GM13976 (cell line): ENCODE measurements at places on chromosomes 11 and 22.

DNA sequence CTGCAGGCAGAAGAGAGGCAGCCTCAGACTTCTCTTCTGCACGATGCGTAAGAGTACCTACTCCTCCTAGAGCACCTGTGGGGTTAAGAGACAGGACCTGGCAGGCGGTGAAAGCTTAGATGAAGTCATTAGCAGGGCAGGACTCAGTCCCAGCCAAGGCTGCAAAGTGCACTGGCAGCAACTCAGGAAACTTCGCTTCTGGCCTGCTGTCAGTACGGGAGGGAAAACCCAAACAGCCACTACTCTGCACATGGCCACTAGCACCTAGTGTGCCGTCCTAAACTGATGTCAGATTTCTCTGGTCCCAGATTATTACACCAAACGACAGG is 8.8 kb upstream of the KLHL35 start:
- DNase-seq = no peak

GRCh38 chr11:93500759-93501158 is 42.4 kb downstream of the SMCO4 start:
- no peak for DNase-seq

DNA sequence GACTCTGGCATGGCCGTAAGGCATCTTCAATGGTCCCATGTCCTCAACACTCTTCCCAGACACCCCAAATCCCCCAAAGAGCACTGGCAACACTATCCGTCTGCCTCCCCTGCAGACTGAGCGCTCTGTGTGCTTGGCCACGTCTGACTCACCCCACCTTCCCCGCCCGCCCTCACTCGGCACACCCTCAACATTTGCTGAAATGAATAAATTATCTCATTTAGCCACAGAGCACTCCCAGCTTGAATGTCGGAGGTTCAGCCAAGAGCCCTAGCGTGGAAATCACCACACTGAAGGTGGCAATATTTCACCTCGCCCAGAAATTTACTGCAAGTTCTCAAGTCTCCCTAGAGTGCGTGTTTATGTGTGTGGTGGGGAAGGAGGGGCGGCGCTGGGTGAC is 46.6 kb upstream of the TCF20 start:
- DNase-seq = no peak

DNA sequence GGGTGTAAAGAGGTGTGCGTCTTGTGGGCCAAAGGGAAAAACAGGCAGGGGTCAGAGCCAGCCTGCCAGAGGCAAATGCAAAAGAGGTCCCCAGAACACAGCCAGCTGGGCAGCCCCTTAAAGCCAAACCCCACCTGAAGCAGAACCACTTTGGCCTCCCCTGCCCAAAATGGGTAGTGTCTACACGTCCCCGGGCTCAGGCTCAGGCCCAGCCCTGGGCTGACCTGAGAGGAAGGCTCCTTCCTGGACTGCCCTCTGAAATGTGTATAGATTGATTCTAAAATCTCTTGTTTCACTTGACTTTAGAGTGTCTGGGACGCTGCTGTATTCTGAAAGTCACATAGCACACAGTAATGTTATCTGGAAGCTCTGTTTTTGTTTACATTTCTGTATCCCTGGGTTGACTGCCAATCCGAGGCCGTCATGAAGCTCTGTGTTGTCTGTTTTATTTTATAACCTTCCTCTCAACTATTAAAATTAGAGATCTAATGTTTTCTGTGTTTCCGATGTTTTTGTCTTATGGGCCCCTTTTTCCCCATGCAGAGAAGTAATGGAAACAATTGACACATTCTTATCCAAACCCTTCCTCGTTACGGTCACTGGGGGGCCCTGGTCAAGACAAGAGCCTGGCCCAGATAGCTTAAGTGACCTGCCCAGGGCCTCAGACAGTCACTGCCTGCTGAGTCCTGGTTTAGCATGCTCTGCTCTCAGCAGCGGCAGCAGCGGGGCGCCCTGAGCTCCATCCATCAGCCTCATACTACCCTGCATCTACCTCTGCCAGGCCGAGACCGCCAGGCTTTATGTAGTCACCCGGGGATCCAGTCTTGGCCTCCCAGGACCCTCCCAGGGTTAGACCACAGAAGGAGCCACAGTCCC is 10.1 kb downstream of the OVOL1 start:
- DNase-seq = no peak

DNA sequence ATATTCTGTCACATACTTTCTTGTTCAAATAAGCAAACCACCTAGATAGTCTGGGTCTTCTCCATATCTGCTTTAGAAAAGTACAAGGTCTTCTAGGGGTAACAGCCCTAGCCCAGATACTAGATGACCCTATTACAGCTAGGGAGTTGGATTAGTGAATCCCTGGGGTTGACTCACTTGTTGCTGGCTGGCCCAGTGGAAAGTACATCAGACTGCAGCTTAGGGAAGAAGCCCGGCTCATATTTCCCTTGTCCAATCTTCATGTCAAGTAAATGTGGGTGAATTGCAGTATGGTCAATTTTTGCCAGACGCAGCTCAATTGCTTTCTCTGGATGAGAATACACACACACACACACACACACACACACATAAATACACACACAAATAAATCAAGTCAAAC is 79.1 kb upstream of the SCUBE2 start:
- DNase-seq = no peak

DNA sequence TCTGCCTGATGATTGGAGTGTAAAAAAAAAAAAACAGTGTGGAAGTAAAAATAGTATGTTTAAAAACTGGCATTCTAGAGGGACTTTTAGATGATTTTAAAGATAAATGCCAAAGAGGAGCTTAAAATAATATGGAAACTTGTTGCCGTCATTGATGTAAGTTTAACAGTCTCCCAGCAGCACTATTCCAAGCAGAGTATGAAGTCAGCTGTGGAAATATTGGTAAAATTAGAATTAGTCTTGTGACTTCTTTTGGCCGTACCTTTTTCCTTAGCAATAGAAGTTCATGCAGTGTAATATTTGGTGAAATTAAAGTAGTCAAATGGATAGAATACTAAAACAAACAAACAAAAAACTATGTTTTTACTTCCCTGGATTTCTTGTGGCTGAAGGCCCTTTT is 134.9 kb downstream of the METTL15 start:
- no peak for DNase-seq

- DNase-seq = no peak
Measured at GRCh38 chr11:114569801-114570200, 10.1 kb upstream of the NXPE1 start.

DNA sequence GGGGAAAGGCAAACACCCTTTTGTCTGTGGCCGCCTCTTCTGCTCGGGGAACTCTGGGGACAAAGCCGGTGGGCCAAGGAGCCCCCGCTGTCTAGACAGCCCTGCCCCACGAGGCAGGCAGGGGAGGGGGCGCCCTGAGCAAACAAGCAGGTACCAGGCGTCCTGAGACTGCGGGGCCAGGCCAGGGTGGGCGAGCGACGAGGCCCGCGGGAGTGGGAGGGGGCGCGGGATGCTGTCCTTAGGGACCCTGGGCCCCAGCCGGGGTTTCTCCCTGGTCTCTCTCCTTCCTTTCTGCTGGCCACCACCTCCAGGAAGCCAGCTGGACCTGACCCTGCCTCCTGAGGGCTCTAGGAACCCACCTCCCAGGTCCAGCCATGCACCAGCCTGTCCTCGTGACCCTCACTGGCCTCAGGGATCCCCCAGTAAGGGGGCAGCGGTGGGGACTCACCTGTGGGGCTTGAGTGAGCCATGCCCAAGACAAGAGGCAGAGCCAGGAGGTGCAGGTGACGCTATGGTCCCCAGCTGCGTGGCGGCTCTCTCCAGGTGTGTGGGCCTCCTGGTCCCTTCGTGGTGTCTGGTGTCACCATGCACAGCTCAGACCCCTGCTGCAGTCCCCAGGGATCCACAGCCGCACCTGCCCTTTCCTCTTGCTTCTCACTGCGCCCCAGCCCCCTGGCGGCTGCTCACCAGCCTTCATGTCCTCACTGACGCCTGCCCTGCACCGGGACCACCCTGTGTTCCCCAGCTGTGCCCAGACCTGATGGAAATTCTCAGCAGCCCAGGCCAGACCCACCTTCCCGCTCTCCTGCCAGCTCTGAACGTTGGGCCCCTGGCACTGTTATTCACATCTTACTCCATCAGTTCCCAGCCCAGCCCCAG is 26.5 kb upstream of the MUC5AC start:
- no peak for DNase-seq

GRCh38 chr11:12126344-12127019 is 16.1 kb downstream of the MICAL2 start:
- no peak for DNase-seq

DNA sequence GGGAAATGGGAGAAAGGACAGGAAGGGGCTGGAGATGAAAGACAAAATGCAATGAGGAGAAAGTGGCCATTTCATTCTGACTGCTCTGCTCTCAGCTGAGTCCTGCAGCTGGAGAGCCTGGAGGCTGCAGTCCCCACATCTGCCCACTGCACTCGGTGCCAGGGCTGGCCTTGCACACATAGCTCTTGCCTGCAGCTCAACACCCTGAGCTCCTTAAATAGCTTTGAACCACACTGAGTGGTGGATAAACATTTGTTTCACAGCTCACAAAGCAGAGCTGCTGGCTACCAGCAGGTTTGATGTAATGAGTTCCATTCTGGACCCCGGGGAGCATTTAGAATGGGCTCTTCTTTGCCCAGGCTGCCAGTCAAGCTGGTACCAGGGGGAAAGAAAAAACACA is 426.1 kb upstream of the CADM1 start:
- DNase-seq = no peak
